ENCODE measurements at places on chromosomes 7 and 10.

- DNase-seq, result no peak
These were observed 162.3 kb downstream of the ITGB1 start for GRCh38 chr10:32795598-32796183.

GRCh38 chr7:153354071-153354470, 594.5 kb downstream of the ACTR3B start:
- DNase-seq, result no peak

DNA sequence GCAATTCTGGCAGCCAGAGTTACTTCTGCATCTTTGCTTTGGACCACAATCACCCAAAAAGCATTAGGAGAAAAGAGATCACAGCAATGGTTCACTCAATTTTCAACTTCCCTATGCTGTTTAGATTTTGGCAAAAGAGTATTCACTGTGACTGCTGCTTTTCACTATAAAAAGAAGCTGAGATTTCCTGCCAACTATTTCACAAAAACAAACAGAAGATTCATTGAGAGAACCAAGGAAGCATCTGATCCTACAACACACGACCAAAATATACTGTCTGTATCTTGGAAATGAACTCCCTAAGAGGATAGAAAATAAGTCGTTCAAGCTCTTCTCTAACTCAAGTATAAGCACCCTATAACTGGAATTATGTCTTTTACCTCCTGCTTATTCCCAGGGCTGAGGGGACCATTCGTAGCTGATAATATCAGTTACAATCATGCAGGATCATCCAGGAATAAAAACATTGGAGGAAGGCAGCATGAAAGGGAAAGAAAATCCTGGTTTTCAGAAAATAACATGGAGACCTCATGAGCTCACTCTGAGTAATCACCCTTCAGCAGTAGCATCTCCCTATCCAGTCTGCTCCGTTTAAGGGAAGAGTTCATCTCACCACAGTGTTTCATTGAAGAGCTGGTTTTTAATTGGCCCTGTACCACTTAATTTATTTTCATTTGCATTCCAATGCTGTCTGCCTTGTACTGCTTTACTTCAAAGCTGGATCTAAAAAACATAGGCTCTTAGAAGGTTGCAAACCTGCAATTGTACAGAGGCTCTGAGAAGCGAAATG, 256.2 kb downstream of the PAXIP1 start:
- DNase-seq, result no peak

DNA sequence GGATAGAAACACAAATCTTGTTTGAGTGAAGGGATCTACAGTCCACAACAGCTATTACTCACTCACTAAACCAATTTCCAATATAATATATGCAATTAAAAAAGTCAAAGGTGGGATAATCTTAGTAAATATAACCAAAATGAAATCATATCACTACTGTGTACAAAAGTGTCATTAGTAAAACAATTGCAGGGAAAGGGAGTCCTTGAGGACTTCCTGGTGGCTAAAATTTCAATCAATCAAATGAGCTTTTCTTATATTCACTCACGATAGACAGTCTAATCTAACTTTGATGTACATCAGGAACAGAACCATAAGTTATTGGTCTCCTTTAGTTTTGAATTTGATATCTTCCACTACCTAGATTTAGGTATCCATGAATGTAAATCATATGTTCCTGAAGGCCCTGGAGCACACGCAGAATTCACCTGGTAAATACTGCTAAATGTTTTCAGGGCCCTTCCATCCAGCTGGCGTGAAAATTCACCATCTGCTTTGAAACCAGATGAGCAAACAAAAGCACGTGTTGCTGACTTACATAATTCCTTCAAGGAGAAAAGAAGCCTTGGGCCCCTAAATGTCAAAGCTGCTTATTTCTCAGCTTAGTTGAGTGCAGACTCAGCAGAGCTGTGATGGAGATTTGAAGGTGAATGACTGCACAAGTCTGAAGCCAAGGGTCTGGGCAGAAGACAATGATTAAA, 159.3 kb upstream of the TMEM196 start:
- DNase-seq, result no peak

DNA sequence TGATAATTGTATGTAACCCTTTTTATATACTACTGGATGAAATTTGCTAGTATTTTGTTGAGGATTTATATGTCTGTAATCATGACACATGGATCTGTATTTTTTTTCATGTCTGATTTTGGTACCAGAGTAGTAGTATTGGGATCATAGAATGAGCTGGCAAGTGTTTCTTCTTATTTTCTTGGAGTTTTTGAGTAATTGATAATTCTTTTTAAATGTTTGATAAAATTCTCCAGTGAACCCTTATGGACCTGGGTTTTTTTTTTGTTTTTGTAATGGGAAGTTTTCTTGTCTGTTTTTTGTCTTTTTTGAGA, 28.4 kb downstream of the ZNF33A start:
- DNase-seq, result no peak

DNA sequence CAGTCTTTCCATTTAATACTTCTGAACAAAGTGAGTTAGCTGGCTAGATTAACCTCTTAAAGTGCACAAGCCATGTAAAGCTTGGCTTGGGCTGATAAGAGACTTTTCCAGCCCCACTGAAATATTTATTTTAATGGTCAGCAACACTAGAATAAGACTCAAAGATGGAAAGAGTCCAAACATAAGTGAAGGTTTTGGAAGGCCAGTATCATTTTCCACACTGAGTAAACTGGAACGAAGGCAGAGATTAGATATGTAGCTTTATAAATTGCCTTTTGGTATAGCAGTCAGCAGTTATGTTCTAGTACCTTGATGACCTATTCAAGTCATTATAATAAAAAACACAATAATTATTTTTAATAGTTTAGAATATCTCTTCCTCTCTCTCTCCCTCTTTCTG, 102.2 kb downstream of the HDAC9 start:
- no peak for DNase-seq

DNA sequence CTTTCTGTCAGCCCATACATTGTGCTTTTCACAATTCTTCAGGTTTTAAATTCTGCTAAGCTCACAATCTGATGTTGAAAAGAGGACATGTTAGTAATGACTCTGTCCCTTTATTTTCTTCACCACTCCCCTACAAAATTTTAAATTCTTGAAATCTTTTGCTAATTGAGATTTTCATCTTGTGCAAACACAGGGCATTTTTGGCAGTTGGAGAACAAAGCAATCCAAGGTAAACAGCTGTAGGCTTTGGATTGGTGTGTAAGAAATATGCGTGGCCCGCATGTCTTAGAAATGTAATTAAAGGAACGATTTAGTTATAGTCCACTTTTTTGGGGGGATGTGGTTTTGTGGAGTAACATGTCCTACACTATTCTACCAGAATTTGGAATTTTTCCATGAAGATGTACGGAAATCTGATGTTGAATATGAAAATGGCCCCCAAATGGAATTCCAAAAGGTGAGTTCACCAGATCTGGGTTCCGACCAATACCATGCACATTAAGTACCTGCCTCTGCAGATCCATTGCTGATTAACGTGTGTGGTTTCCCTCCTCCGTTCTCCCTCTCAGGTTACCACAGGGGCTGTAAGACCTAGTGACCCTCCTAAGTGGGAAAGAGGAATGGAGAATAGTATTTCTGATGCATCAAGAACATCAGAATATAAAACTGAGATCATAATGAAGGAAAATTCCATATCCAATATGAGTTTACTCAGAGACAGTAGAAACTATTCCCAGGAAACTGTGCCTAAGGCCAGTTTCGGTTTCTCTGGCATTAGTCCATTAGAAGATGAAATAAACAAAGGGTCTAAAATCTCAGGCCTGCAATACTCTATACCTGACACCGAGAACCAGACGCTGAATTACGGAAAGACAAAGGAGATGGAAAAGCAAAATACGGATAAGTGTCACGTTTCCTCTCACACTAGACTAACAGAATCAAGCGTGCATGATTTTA, 181.1 kb downstream of the ARHGAP21 start:
- no peak for DNase-seq

DNA sequence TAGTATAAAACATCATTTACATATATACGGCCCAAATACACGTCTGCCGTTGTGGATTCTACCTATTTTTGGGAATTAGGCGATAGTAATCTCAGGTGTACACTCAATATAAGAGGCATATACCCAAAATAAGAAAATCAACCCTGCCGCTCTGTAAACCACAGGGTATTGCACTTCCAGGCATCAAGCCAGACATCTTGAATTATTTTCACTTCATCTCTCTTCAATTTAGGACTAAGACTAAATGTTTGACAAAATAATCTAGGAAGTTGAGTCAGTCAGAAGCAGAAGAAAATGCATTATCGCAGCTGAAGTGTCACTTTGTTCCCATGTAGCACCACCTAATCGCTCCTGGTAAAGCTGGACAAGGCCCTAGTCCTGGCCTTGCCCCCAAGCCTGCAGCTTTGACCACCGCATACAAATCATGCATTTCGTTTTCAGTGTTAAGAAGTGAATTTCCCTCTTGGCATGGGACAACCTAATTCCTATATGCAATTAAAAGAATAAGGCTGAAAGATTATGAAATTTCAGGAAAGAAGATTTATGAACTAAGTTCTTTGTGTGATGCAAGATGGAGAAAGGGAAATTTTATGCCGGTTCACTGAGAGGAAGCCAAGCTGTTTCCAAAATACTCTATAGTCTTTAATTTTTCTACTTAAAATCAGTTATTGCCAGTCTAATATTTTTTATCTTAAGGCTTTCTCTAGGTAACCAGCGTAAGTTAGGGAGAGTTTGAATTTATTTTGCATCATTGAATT, 26.0 kb downstream of the CABCOCO1 start:
- no peak for DNase-seq

GRCh38 chr10:12418725-12419261, 69.4 kb downstream of the CAMK1D start:
- no peak for DNase-seq

- no peak for DNase-seq
These were observed 12.4 kb downstream of the KLF6 start for GRCh38 chr10:3772361-3773171.

DNA sequence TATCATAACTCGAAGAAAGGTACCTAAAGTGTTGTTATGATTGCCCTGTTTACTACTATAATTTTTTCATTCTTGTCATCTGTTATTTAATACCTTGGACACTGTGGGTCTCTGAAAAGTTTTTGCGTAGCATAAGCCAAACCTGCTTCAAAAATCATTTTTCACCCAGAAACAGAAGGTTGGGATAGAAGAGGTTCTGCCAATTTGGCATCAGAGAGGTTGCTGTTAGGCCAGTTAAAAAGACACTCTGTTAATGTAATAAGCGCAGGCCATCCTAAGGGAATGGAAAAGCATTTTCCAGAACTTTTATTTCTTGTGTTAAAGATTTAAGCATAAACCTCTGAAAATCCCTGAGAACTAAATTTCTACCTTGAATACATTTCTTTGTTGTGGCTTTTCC, 212.2 kb downstream of the BMPER start:
- DNase-seq, result no peak

- DNase-seq, result no peak
These were observed 191.6 kb downstream of the FANK1 start for GRCh38 chr10:126087796-126088505.

DNA sequence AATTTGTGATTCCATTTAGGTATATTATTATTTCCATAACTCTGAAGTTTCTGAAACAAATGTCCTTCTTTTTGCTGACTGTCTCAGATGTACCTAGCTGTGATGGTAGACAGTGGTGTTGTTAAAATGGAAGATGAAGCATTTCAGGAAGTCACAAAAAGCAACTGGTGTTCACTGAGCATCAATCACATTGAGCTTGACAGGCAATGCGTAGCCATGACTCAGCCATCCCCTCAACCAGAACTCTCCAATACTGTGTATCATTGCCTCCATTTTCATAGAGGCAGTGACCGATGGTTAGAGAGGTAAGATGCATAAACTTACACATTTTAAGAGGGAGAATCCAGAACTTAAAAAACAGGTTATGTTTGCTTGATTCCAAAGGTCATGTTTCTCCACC, 434.0 kb downstream of the INHBA start:
- no peak for DNase-seq

All from effector memory CD4-positive, alpha-beta T cell (primary cell).